ENCODE measurements at places on chromosomes 5 and 9. TPM values are rescaled to one million over a fixed set of nuclear protein-coding genes. Genes with fewer than 3 reads are reported as not detected.

DNA sequence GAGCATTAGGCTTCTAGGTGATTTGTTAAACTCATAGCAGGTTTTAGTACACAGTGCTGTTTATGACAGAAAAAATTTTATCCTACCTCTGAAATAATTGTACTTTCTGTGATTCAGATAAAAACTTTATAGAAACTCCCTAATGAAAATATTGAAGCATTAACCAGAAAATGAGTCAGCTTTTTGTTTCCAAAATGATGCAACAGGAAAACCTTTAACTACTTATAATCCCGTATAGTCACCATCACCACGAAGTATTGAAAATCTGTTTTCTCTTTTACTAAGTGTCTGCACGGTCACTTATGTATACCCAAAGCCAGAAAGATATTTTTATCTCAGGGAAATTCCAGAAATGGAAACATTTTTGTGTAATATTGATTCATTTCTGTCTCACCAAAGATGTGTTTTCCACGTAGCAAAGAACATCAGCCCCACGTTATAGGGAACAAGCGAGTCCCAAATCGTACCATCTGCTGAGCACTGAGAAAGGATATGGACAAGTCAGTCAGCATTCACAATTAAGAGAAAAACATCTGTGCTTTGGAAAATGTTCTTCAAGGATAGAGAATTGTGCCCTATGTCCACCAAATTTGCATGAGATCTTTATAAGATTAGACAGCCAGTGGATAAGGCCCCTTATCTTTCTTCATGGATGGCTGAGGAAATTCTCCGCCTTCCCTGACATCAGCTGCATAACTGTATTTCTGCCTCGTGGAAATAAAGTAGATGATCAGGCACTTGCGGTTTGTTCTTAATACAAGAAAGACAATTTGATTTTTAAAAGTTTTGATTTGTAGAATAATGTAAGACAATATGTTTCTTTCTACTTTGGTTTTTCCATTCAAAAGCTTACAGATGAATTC, 41.9 kb downstream of the TNFAIP8 start:
- H3K27me3 ChIP-seq, result no peaks in the 10 kb centered on the region
- H3K4me1 ChIP-seq, result peaks cover 60% of the 10 kb centered on the region
- H3K36me3 ChIP-seq, result peaks cover 16% of the 10 kb centered on the region

DNA sequence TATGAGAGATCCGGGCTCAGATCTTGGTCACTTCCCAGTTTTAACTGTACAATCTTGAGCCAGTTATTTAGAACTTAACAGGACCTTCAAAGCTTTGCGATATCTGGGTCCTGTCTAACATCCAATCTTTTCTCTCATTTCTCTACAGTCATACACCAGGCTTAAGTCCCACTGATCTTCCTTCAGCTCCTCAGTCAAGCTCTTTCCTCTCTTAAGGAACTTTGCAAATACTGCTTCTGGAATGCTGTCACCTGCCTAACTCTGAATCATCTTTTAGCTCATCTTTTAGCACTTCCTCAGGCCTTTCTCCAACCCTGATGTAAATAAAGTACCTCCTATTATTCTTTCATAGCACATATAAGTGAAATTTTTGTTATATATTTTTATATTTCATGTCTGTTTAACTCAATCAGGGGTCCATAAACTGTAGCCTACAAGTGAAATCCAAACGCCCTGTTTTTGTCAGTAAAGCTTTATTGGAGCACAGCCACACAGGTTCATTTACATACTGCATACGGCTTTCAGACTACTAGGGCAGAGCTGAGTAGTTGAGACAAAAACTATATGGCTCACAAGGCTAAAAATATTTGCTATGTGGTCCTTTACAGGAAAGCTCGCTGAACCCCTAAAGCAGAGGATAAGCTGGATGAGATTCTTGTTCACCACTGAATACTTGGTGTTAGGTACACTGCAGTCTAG, 63.5 kb downstream of the MEF2C start:
- H3K27me3 ChIP-seq, result no peaks in the 10 kb centered on the region
- peak; percentile 40 for DNase-seq
- peak overlapping the region; percentile 35 for H3K4me3 ChIP-seq

GRCh38 chr5:78824831-78825281, 160.3 kb downstream of the ARSB start:
- peak overlapping the region; percentile 54 for H3K27ac ChIP-seq
- no peak for DNase-seq
- H3K4me1 ChIP-seq, result peaks cover 40% of the 10 kb centered on the region
- no peak overlapping the region for H3K4me3 ChIP-seq
- no peaks in the 10 kb centered on the region for H3K27me3 ChIP-seq

DNA sequence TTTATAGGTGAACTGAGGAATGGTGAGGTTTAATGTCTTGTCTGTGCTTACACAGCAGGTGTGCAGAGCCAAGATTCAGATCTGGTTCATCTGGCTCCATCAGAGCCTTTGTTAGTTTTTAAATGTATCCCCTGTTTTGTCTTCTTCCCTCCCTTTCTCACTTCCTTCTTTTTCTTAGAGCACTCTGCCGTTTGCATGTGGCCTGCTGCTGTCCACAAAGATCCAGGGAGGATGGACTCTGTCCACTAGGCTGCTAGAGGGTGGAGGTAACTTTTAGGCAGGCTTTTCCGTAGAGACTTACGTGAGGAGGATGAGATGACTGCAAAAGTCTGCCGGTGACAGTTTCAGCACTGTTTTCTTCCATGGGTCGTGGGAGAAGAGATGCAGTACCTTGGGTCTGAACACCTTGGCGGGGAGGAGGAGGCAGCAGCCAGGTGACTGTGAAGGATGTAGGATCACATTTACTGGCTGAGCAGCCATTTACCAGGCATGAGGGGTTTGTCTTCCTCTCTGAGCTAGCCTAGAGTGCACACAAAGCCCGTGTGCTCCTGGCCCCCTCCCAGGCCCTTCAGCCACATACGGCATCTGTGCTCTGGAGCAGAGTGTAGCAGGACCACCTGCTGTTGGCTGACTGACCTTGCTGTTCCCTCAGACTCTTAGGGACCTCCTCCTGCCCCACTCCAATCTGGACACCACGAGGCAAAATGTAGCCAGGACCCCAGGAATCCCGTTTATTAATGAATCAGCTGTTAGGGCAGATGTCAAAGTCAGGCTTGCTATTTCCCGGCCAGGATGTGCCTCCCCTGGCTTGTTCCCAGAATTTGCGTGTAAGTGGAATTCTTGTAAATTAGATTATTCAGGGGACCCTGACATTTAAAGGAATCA, 1.8 kb downstream of the NTMT1 start:
- no peak overlapping the region for H3K4me3 ChIP-seq
- no peaks in the 10 kb centered on the region for H3K36me3 ChIP-seq
- H3K4me1 ChIP-seq, result peaks cover 29% of the 10 kb centered on the region
- DNase-seq, result no peak
- no peaks in the 10 kb centered on the region for H3K27me3 ChIP-seq

DNA sequence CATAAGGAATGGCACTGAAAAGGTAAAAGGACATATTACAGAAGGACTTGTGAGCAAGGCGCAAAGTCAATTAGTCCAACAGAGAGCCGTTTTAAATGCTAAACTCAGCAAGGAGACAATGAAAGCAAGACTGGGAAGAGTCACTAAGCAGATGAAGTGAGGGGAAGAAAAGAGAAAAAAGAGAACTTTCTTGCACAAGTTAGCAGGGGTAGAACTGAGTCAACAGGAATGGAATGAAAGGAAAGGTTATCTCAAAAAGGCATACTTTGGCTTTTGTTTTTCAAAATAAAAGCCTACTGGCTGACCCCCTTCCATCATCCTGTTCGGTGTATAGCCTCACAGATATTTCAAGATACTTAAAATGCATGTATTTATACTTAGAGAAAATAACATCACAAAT, 75.0 kb downstream of the NR6A1 start:
- no peak overlapping the region for H3K4me3 ChIP-seq
- H3K27me3 ChIP-seq, result no peaks in the 10 kb centered on the region
- no peak overlapping the region for H3K27ac ChIP-seq
- no peak for DNase-seq
- no peaks in the 10 kb centered on the region for H3K36me3 ChIP-seq

GRCh38 chr5:171635028-171635427, 150.6 kb upstream of the SMIM23 start:
- H3K27ac ChIP-seq, result no peak overlapping the region
- H3K4me3 ChIP-seq, result no peak overlapping the region
- DNase-seq, result no peak
- no peaks in the 10 kb centered on the region for H3K27me3 ChIP-seq
- no peaks in the 10 kb centered on the region for H3K36me3 ChIP-seq

DNA sequence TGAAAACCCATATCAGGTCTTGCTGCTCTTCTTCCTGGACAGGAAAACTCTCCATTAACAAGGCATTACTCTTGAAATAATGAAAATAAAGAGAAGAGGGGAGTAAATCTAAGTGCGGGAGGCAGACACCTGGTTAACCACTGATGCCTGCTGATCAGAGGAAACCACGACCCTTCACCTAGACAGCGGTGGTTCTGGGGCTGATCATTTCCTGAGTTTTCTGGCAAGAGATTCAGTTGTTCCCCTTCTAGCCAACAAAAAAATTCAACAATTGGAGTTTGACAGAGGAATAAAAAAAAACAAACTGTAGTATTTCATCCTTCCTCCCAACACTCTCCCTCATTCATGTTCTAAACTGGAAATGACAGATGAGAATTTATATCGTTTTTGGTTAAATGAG, 3.0 kb downstream of the RLN2 start:
- peaks cover 5% of the 10 kb centered on the region for H3K4me1 ChIP-seq
- H3K27ac ChIP-seq, result no peak overlapping the region
- DNase-seq, result no peak
- H3K36me3 ChIP-seq, result no peaks in the 10 kb centered on the region

DNA sequence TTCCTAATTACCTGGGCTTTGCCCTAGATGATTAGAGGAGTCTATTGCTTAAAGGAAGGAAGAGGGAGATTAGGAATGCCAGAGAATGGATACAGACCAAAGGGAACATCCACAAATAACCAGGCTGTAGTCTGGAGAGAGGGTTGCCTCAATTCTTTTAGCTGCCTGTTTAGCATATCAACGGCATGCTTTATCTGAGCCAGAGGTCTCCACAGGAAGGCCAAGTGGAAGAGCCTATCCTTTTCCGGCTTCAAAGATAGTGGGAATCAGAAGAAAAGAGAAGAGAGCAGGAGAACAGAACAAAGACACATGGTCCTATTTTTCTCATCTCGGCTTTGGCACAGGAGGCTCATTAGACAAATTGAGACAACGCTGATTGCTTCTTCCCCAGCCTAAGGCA, 142.4 kb downstream of the NMUR2 start:
- no peaks in the 10 kb centered on the region for H3K36me3 ChIP-seq
- H3K27ac ChIP-seq, result no peak overlapping the region
- H3K4me3 ChIP-seq, result no peak overlapping the region
- H3K27me3 ChIP-seq, result no peaks in the 10 kb centered on the region
- H3K4me1 ChIP-seq, result no peaks in the 10 kb centered on the region
- no peak for DNase-seq

The SNCAIP gene
- total RNA-seq, result not detected

The GFI1B gene
- 0.85 TPM for total RNA-seq
